ENCODE measurements at places on chromosomes 16 and 17.

GRCh38 chr17:32495359-32496231, 8.8 kb downstream of the CDK5R1 start:
- DNase-seq = no peak

GRCh38 chr17:77704048-77704815, 254.3 kb upstream of the TNRC6C start:
- no peak for DNase-seq

- no peak for DNase-seq
Observed at GRCh38 chr16:62060089-62060488, 23.9 kb upstream of the CDH8 start.

- no peak for DNase-seq
Observed at GRCh38 chr17:13268791-13269595, 251.2 kb upstream of the ELAC2 start.

- no peak for DNase-seq
Observed at GRCh38 chr17:45735488-45735887, 48.6 kb upstream of the CRHR1 start.

DNA sequence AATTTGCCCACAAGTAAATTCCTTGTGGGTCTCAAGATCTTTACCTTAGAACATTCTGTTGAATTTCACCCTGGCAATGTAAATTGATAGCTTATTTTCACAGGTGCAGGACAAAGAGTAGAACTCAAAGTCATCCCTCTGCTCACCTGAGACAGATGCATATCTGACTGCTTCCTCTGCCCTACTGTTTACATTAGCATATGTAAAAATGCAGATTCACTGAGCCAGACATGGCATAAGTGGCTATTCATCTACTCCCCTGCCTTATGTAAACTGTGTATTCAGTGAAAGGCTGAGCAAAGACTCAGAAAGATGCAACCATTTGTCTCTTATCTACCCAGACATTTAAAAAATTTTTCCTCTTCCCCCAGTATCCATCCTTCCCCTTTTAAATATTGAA, 22.3 kb upstream of the MILR1 start:
- DNase-seq = no peak

- no peak for DNase-seq
Observed at GRCh38 chr17:39939588-39940419, 12.3 kb downstream of the LRRC3C start.

- no peak for DNase-seq
Observed at GRCh38 chr16:83779886-83780285, 27.9 kb upstream of the HSBP1 start.

GRCh38 chr16:88591577-88592021, 21.4 kb downstream of the ZC3H18 start:
- DNase-seq = no peak

DNA sequence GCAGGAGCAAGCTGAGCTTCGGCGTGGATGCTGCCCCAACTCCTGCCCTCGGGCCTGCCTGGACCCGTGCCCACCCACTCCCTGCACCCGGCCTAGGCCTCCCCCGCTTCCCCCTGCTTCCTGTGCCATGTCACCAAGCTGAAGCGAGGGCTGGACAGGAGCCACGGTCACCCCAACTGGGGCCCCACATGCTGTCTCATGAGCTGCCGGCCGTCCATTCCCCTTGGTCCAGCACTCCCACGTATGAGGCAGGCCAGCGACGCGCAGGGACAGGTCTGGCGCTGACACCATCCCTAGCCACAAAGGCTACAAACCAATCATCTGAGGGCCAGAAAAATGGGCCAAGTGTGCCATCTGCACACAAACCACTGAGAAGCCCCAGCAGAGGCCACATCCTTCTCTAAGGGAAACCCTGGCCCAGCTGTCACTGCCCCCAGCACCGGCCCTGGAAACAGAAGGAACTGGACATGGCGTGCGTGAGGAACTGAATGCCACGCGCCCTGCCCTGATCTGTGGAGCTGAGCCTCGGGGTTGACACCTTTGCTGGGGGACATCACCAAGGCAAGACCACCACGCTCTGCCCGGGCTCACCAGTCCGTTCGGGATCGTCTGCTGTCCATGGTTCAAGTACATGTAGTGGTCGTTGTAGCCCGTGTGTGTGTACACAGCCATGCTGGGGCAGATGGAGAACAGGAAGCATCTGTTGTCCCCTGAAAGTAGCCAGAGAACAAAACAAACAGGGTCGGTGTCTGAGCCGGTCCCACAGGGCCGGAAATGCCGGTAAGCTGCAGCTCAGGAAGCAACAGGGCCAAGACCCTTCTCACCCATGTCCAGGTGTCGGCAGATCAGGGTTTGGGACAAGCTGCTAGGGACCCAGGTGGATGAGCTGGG, 22.2 kb downstream of the MEAK7 start:
- no peak for DNase-seq

GRCh38 chr16:69936252-69936651, 14.9 kb upstream of the CLEC18A start:
- no peak for DNase-seq

GRCh38 chr17:73506470-73507435, 137.5 kb downstream of the SDK2 start:
- DNase-seq = no peak

GRCh38 chr17:58401287-58401686, 16.0 kb downstream of the RNF43 start:
- no peak for DNase-seq

DNA sequence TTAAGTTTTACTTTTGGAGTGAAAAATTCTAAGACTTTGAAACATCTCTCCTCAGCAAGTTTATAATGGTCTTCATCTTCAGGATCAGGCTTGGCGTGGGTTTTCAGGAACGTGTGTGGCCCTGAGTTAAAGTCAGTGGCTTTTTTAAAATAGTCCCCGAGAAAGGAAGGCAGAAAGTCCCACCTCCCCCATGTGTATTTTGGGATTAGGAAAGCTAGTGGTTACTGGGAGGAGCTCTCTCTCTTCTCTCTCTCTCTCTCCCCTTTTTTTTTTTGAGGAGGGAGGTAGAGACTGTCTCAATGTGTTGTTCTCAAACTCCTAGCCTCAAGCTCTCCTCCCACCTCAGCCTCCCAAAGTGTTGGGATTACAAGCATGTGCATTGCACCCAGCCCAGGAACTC, 213.2 kb downstream of the IRX3 start:
- DNase-seq = no peak

GRCh38 chr16:15440852-15441251, 6.5 kb downstream of the BMERB1 start:
- DNase-seq = no peak

DNA sequence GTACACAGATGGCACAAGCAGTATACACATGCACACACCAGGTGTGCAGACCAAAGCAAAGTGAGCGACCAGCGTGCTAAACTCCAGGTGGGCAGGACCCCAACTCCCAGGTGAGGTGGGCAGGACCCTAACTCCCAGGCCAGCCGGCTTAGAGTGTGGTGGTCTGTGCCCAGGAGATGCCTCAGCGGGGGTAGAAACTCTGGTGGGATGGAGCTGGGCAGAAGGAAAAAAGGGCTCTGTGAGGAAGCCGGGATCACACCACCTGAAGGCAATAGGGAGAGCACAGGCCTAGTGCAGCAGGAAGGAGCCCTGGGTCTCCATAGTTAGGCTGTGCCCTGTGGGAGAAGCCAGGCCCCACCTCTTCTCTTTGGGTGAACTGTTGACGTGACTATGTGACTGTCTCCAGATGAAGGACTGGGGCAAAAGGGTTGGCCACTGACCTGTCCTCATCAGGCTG, 1.6 kb upstream of the FOXJ1 start:
- no peak for DNase-seq

DNA sequence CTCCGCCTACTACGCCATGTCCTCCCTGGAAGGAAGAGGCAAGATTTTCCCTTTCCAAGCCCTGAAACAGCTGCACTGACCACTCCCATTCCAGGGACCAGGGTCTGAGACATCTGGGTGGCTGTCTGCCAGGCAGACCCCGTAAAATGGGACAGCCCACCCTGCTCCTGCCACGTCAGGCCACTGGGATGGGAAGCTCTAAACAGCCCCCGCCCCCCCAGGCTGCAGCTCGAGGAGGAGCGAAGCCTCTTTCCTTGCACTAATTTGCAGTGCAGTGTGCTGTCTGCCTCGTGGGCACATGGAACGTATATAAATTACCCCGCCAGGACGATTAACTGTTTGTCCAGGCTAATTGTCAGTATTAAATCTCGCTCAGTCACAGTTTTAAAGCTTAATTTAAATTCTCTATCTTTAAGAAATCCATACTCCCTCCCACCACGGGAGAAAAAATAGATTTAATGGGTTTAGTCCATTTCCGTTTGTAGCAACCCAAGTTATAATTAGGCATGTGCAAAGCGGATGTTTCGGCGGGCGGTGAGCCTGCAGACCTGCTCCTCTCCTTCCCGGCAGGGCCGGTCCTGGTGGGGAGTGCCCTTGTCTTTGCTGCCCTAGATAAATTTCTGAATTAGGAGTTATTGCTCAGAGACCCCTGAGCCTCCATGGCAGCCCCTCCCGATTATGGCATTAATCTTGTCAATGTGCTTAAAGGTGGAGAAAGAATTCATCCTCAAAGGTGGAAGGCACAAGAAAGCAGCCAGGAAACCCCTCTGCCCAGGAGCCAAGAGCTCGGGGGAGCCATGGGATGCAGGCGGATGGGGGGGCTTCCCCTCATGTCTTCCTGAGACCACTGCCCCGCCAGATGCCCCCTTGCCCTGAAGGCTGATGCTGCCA, 268.0 kb upstream of the TNRC6C start:
- no peak for DNase-seq

- no peak for DNase-seq
Observed at GRCh38 chr16:27369806-27370205, 32.2 kb upstream of the IL21R start.

- DNase-seq = no peak
Observed at GRCh38 chr16:67668495-67669157, 2.0 kb downstream of the C16orf86 start.

- DNase-seq = no peak
Observed at GRCh38 chr17:65013613-65014391, 42.7 kb downstream of the GNA13 start.

DNA sequence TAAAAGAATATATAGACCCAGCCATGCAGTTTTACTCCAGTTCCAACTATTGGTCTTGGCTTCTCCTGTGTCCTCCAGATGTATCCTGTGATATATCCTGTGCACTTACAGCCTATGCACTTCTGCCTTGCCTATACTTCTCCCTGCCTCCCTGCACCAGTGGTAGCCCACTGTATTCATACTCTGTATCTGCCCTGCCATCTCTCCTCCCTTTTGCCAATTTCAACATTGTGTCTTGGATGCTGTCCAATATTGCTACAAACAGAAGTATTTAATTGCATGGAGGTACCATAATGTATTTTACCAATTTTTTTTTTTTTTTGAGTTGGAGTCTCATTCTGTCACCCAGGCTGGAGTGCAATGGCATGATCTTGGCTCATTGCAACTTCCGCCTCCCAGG, 242.7 kb downstream of the HAPSTR1 start:
- no peak for DNase-seq

DNA sequence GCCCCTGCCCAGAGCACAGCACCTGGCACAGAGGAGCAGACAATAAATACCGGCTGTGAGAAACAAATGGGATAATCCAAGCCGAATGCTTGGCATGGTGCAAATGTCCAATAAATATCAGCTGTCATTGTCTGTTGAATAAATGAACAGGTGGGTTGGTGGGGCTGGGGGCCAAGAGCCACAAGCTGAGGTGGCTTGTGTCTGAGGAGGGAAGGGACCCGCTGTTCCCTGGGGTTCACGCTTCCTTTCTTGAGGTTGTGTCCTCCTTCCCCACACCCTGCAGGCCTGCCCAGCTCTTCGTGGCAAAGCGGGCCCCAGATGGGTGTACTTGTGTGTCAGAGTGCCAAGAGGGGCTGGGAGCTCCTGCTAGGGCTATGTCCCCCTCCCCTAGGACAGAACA, 38.6 kb downstream of the ARHGAP27 start:
- DNase-seq = no peak

DNA sequence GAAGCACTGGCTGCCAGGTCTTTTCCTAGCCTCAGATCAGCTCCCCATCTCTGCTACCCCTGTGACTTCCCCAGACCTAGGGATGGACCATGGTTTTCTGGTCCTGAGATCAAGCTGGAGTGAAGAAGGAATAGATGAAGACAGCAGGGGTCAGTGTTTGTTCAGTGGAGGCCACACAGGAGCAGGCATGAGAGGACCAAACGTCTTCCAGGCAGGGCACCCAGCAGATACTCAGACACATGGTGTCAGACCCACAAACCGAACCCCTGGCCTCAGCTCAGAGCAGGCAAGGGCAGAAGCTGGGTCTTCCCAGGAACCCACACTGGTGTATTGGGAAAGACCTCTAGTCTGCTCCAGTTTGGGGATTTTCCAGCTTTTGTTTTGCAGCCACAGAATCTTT, 189.7 kb downstream of the IRX5 start:
- DNase-seq = no peak

DNA sequence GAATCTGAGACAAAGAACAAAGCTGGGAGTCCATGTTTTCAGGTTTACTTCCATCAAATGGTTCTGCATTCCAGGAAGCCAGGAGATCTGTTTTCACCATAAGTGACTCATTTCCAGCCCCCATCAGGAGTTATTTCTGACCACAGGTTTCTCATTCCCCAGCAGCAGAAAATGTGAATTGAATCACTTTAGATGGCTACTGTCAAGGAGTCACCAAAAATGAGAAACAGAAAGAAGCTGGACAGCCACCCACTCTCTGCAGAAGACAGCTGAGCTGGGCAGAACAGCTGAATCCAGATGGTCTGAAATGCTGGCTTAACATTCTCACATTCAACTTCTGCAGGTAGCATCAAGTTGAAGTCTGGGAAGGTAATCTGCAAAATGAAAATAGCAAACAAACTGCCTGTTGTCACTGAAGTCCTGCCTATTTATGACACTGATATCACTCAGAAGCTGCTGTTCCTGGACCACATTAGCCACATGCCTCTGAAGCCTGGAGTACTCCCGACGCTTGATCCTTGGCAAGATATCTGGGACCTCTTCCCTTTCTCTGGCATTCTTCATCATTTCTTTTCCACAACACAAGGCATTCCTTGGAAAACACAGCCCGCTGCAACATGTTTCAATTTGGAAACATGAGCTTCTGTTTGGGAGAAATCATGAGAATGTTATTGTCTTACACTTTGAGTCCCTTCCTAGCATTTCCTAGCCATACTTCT, 15.3 kb downstream of the CCL11 start:
- no peak for DNase-seq

- no peak for DNase-seq
Observed at GRCh38 chr17:82204831-82205719, 7.6 kb downstream of the CCDC57 start.

DNA sequence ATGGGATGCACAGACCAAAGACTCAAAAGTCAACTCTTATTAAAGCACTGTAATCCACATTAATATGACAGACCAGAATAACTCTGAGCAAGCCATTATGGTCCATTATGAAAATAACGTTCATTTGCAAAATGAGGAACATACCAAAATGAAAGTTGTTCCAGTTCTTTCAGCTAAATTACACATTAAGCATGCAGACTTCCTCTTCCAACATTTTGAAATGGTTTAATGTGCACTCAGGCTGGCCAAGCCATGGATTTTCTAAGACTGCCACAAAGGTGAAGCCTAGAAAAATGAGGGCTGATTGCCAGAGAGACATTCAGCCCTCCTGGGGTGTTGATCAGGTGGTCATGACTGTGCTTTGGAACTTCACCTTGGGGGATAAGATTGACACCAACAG, 56.7 kb upstream of the NOG start:
- DNase-seq = no peak

GRCh38 chr16:81384006-81384405, 60.6 kb upstream of the CMIP start:
- DNase-seq = no peak
